ENCODE measurements at places on chromosomes 3 and 15. TPM values are rescaled to one million over a fixed set of nuclear protein-coding genes. Genes with fewer than 3 reads are reported as not detected.

- DNase-seq = peak; percentile 35
These were observed 1.4 kb upstream of the SEMA6D start for GRCh38 chr15:47715856-47716445.

DNA sequence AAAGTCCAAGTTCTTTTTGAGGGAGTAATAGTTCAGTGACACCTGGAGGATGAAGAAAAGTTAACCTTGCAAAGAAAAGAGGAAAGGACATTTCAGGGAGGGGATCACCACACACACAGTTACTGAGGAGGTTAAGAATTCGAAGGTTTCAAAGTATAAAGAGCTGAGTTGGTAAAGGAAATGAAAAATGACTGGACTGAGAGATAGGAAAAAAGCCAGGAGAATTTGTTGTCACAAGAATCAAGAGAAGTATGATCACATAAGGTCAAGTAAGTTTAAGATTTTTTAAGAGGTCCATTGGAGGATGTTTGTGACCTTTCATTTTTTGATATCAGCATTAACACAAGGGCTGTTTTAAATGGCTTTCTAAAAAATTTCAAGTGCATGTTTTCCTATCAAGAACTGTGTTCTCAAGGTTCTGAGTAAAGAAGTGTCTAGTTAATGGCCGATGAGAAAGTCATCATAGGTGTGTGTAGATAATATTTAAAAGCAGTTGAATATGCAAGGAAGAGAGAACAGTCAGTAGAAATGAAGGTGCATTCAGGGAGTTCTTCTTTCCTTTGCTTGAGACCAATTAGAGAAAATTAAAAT lies 189.2 kb upstream of the RBMS3 start:
- no peak for DNase-seq

- no peak for DNase-seq
These were observed 41.1 kb upstream of the SKOR1 start for GRCh38 chr15:67784090-67784781.

DNA sequence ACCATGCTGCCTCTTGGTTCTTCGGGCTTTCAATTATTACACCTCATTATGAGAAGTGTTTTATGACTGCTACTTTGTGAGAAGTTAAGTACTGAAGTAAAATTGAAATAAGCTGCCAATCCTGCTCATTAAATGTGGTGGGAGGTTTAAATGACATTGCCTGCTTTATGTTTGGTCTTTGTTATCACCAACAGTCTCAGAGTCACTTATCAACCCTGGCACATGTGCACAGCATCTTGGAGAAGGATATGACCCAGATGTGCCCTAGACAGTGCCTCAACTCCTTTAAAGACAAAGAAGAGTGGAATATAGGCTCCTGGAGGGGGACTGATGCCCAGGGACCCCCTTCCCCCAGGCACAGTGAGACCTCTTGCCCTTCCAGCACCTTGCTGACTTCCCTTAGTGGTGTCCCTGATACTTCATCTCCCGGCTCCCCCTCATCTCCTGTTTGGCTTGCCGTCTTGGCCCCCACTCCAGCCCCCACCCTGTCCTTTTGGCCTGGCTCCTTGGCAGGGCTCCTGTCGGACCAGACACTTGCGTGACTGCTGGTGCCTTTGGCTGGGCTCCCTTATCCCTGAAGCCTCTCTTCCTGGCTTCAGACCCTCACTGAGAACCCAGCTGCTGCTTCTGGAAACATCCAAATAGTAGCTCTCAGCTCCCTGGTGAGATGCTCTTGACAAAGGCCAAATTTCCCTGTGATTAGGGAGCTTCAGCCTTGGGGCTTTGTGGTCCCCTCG lies 39.8 kb downstream of the ARHGAP31 start:
- DNase-seq = peak; percentile 80

DNA sequence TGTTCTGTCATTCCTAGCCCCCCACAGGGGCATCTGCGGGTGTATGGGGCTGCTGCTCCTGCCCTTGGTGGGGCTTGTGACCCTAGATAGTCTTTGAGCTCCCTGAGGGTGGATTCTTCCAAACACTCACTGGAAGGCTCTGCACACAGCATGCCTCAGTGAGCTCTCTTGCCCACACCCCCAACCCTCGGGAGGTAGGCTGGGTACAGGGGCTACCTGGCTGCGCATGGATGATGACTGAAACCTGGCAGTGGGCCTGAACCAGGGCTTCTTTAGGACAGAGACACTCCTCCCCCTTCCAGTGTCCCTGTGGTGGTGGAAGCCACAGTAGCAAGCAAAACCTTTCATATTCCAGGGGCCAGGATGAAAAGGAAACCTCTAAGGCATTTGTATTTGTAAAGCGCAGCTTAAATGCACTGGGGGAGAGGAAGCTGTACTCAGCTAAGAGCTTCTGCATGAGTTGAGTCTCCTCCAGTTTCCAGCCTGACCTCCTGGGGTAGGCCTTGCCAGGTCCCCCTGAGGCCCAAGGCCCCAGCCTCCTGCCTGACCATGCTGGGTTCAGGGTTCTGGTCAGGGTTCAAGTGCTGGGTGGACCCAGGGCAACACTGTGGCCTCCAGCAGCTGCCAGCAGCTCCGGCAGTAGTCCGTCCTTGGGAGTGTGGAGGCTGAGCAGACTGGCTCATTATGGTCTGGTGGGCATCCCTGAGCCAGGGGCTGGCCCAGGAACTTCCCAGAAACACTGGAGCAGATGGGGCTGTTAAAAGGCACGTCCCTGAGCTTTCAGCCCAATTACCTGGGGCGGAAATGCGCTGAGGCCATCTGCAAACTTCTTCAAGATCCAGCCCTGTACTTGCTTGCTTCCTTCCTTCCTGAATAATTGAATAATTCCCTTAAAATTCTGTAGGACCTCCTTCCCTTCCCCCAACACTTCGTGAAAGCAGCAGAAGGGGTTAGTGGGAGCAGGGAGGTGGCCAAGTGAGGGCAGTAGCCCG lies 89.7 kb downstream of the HMG20A start:
- DNase-seq = no peak

- DNase-seq = no peak
These were observed 838.5 kb downstream of the DIPK2A start for GRCh38 chr3:144810160-144810559.

GRCh38 chr15:57596978-57597377 lies 5.3 kb downstream of the MYZAP start:
- no peak for DNase-seq

GRCh38 chr3:54481606-54482365 lies 359.4 kb downstream of the CACNA2D3 start:
- DNase-seq = no peak

DNA sequence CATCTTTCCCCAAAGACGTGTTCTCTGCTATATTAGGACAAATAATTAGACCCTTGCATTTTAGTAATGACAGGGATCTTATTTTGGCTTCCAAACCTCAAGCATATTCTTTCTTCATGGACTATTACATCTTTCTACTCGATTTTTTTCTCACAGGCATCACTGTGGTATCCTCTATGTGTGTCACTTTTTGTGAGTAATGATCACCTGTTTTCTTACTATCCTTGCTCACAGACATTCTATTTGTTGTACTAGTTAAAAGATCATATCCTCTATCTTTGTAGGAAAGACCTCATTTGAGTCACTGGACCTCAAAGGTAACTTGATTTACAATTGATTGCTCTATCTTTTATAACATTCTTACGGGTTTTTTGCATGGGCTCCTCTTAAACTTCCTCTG lies 6.8 kb downstream of the C3orf80 start:
- no peak for DNase-seq

GRCh38 chr3:52842424-52842823 lies 7.6 kb upstream of the MUSTN1 start:
- DNase-seq = peak; percentile 53

GRCh38 chr3:4322635-4323034 lies 19.5 kb downstream of the SETMAR start:
- no peak for DNase-seq

- no peak for DNase-seq
These were observed 319.6 kb upstream of the TBC1D5 start for GRCh38 chr3:18061737-18062656.

DNA sequence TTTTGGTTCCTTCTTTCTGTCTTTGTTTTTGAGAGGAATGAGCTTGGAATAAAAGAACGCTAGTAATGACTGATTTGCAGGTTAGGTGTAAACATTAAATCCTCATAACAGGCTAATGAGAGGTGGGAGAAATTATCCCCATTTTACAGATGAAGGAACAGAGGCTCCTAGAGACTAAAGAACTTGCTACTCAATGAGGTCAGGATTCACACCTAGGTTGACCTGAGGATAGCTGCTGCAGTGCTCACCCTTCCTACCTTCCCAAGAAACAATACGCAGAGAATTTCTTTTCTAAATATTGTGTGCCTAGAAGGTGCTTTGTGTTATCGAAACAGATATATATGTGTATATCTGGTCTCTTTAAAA lies 106.3 kb downstream of the IGF1R start:
- DNase-seq = no peak

GRCh38 chr15:77186594-77187011 lies 115.7 kb upstream of the TSPAN3 start:
- no peak for DNase-seq

Gene TGM5
- not detected for total RNA-seq

Gene SCN11A
- total RNA-seq = not detected

Gene PARP15
- 0.52 TPM for total RNA-seq

Gene THAP10
- total RNA-seq = 4.7 TPM

Gene APOD
- 603 TPM for total RNA-seq

Gene AGBL1
- total RNA-seq = not detected

Gene BUB1B
- total RNA-seq = 1.7 TPM
